Fibroblast of lung (primary cell): ENCODE measurements at places on chromosomes 1 and 21.

DNA sequence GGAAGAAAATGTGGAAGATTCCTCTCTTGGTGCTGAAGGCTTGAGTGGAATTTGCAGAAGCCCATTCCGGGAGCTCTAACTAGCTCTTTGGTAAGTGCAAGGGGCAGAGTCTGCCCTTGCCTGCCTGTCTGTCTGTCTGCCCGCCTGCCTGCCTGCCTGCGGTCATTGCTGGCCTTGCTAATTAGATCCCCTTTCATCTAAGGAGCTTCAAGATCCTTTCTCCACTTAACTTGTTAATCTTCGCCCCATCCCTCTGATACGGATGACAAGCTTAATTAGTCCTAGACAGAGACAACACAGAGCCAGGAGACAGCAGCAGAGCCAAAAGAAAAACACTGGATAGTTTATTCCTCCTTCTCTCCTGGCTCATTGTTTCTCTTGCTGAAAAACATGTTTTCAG lies 80.2 kb upstream of the GADD45A start:
- H3K27ac ChIP-seq: no peak overlapping the region
- no peak overlapping the region for H3K4me3 ChIP-seq
- H3K36me3 ChIP-seq: no peaks in the 10 kb centered on the region
- H3K27me3 ChIP-seq: no peaks in the 10 kb centered on the region

DNA sequence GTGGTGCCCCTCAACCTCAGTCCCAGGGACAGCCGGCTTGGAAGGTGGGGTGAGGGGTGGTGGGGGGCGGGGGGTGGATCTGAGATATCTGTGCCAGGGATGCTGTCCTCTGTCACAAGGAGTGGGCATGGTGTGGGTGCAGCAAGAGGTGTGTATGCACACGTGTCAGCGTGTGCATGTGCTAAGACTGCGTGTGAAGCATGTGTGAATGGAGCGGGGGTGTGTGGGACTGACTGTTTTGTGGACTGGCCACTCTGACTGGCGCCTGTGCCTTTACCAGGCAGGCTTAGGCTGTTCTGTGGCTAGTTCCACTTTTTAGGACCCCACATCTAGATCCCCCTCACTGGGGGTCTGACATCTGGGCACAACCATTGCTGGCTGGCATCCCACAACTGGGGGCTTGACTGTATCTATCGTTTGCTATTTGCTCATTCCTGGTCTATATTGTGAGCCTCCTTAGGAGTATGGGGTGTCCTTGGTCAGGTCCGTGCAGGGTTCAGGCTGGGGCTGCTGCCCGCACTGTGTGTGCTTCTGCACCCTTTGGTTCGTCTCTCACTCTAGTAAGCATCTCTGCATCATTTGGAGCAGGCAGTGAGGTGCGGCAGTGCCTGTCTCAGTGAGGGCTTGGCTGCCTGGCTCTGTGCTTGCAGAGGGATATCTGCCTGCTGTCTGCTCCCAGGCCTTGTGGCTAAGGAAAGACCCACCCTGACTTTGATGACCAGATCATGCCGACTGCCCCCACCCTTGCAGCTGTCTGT lies 1.9 kb downstream of the AMPD2 start:
- peak overlapping the region; percentile 65 for H3K4me3 ChIP-seq
- peak overlapping the region; percentile 96 for H3K27ac ChIP-seq
- no peaks in the 10 kb centered on the region for H3K27me3 ChIP-seq
- H3K36me3 ChIP-seq: peaks cover 2% of the 10 kb centered on the region

DNA sequence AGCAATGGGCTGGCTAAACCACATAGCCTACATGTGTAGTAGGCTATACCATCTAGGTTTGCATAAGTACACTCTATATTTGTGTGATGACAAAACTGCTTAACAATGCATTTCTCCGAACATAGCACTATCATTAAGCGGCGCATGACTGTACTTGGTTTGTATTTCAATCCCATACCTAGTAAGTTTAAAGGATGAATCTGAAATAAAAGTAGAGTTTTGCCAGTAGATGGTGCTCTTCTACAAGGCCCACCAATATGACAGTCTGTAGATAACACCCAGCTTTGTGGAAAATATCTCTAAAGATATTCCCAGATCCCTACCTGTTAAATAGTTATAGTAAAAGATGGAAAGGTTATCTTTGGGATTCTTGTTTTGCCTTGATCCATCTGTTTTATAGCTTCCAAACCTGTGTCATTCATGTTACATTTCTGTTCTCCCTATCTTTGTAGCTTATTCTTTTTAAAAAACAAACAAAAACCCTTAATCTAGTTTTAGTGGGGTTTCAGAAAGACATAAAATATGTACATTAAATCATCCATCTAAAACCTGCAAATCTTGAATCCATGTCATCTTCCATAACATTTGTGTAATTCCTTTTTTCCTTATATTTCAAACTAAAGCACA lies 33.9 kb upstream of the ASPM start:
- no peaks in the 10 kb centered on the region for H3K27me3 ChIP-seq
- peaks cover 3% of the 10 kb centered on the region for H3K4me1 ChIP-seq
- DNase-seq: peak; percentile 71
- H3K4me3 ChIP-seq: no peak overlapping the region
- peaks cover 1% of the 10 kb centered on the region for H3K36me3 ChIP-seq
- H3K27ac ChIP-seq: no peak overlapping the region

DNA sequence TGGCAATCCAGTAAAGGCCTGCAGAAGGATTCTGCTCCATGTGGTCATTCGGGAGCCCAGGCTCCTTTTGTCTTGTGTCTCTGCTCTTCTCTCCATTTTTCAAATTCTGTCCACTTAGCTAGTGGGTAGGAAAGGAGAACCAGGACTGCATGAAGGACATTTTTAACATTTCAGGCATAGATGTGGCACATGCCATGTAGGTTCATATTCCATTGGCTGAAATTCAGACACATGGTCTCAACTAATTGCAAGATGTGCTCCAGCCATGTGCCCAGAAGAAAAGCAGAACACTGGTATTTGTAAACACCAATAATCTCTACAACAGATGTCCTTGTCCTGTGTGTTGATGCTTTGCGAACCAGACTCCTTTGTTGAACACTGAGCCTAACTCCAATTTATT lies 85.2 kb upstream of the WLS start:
- H3K4me3 ChIP-seq: no peak overlapping the region
- DNase-seq: no peak
- H3K27ac ChIP-seq: no peak overlapping the region
- no peaks in the 10 kb centered on the region for H3K27me3 ChIP-seq

GRCh38 chr1:198267921-198268320 lies 111.1 kb downstream of the NEK7 start:
- no peak overlapping the region for H3K27ac ChIP-seq
- no peaks in the 10 kb centered on the region for H3K27me3 ChIP-seq
- peak; percentile 39 for DNase-seq
- H3K4me1 ChIP-seq: no peaks in the 10 kb centered on the region
- H3K36me3 ChIP-seq: no peaks in the 10 kb centered on the region

DNA sequence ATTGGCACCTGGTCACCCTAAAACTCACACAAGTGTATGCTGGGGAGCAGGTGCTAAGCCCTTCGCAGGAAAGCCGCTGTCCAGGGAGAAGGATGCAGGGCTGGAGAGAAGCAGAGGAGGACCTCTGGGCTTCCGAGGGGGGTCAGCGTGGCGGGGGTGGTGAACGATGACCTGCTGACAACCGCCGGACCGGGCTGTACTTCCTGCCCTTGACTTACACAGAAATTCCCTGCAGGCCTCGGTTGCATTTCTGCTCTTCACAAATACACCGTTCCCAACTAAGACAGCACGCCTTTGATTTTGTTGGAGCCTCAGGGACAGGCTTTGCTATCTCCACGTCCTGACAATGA lies 37.6 kb downstream of the SLC2A7 start:
- no peak overlapping the region for H3K4me3 ChIP-seq
- no peak for DNase-seq
- no peaks in the 10 kb centered on the region for H3K27me3 ChIP-seq
- no peak overlapping the region for H3K27ac ChIP-seq
- H3K4me1 ChIP-seq: no peaks in the 10 kb centered on the region
